Activated CD4-positive, alpha-beta T cell treated with anti-CD3 and anti-CD28 coated beads, Interleukin-2, amount 50 U/mL, for 48 hours (primary cell): ENCODE measurements at places on chromosomes 11 and 22.

GRCh38 chr11:100709233-100709957 lies 22.3 kb downstream of the ARHGAP42 start:
- no peak for DNase-seq

- no peak for DNase-seq
Observed at GRCh38 chr11:105202844-105203548, 63.4 kb upstream of the CARD18 start.

- DNase-seq = no peak
Observed at GRCh38 chr22:40019100-40019499, 24.3 kb downstream of the FAM83F start.

- no peak for DNase-seq
Observed at GRCh38 chr22:31192513-31192912, 19.6 kb upstream of the LIMK2 start.

- DNase-seq = no peak
Observed at GRCh38 chr11:2088284-2088683, 50.9 kb downstream of the IGF2 start.

DNA sequence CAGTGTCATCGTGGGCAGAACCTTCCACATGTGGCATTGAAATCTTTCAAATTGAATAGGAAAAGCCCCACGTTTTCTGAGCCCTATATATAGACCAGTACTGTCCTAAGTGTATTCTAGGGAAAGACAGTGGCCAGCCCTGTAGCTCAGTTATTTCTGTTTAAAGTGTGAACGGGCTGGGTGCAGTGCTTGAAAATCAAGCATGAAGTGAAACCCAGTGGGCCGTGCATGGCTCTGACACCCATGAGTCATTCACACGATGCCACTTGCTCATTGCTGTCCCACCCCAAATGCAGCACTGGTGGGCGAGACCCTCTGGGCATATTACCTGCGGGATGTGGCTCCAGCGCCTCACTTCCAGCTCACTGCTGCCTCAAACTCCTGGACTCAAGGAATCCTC lies 29.8 kb upstream of the CCDC188 start:
- no peak for DNase-seq

DNA sequence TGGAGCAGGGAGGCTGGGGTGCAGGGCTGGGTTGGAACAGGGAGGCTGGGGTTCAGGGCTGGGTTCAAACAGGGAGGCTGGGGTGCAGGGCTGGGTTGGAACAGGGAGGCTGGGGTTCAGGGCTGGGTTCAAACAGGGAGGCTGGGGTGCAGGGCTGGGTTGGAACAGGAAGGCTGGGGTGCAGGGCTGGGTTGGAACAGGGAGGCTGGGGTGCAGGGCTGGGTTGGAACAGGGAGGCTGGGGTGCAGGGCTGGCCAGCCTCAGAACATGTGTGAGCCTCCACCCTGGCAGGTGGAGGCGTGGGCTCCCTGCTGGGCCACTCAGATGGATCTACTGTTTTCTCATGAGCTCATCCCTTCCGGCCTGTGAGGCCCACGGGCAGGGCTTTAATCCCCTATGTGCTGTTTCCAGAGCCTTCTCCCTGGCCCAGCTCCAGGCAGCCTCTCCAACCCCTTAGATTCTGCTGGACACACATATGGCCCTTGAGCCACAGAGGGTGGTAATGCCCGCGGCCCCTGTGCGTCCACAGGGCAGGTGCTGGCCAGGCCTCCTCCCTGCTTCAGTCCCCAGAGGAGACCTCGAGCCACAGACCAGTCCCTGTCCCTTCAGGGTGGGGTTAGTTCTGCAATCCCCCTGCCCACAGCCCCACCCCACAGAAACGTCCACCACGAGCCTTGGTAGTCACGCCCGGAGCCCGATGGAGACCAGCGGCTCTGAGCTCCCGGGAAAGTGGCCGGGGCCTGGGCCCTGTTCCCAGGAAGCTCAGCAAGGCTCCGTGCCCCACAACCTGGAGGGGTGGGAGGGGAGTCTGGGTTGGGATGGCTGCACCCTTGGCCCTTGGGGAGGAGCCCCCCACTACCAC lies 197.9 kb downstream of the BRD1 start:
- DNase-seq = no peak

DNA sequence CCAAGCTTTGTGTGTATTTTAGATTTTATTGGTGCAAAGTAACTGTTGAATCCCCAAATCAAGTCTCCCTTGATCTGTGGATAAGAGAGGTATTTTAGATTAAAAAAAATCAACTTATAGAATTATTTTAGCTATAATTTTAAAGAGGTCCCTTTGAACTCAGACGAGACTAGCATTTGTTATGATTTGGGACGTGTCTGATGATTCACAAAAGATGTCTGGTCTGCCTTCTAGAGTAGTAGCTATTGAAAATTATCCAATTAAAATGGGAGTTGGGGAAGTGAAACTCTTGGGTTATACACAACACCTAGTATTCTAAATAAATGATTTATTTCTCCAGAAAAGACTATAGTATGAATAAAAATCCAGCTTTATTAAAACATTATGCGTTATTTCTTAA lies 227.9 kb upstream of the GRIA4 start:
- DNase-seq = no peak

- no peak for DNase-seq
Observed at GRCh38 chr11:32960553-32961164, 55.0 kb upstream of the DEPDC7 start.

DNA sequence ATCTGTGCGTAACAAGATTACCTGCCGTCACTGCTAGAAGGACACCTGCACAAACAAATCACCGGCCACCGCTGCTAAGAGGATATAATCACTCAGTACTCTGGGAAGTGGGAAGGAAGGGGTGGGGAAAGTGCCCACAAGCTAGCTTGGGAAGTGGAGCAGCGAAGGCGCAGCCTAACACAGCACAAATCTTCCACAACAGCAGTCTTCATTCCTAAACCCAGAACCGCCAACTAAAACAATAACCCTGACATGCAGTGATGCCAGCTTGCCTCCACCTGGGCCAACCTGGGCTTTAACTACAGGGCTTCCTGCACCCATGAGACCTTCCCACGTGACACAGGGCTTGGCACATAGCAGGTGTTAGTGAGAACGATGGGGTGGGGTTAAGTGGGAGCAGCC lies 5.1 kb downstream of the DGCR2 start:
- DNase-seq = no peak

DNA sequence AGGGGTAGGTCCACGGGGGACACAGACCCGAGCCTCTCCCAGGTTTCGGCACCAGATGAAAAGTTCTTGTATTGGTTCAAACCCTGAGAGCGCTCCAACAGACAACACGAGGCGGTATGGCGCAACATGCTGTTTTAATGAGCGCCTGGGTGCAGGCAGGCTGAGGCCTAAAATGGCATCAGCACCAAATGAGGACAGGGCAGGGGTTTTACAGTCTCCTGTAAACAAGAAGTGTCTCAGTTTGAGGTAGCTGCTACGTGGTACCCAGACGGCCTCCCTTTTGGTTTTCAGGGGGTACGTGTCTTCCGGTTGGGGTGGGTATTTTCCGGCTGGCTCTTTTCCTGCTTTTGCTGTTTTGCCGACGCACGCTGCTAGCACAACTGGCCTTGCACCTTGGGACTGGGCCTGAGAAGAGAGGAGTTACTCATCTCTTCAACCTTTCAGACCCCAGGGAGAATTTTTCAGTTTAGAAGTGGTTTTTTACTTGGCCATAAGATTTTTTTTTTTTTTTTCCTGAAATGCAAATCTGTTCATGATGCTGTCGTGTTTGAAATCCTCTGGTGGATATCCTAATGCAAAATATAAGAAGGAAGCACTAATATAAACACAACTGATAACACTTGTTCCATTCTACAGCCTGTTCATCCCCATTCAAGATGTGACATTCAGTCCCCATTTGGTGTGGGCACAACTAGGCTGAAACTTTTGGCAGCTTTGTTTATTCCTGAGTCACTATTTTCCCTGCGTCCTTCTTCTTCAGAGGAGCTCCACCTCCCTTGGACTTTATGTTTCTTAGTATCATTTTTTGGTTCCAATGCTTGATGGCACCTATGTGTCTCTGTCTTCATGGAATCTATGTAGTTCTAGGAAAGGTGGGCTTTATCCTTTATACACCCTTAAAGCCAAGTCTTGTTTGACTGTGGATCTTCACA lies 6.5 kb downstream of the PPFIBP2 start:
- no peak for DNase-seq

- no peak for DNase-seq
Observed at GRCh38 chr11:110907629-110908028, 195.4 kb upstream of the ARHGAP20 start.

- no peak for DNase-seq
Observed at GRCh38 chr11:130219148-130219547, 59.6 kb downstream of the ST14 start.

DNA sequence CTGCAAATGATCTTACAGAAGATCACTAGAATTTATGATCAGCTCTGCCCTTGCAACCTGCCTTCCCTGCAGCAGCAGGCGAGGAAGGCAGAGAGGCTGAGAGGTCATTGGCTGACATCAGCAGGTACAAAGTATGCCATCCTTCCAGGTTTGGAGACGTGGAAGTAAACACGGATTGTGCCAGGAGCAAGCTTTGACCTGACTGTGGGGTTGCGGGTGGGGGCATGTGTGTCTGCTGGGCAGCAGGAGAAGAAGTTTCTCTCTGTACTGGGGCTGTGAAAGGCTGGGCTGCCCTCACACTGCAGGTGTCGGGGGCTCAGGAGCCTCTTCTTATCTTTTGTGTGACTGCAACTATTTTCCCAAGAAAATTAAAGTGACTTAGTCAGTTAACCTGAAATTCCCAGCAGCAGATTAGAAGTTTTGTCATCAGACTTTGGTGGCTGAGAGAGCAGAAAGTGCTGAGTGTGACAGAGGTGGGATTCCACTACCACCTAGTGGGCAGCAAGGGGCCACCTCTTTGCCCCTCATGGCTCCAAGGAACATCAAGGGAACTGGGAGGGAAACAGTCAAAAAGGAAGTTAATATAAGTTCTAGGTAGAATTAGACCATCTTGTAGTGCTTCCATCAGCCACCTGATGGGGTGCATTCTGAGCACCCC lies 565.9 kb downstream of the ETS1 start:
- no peak for DNase-seq

DNA sequence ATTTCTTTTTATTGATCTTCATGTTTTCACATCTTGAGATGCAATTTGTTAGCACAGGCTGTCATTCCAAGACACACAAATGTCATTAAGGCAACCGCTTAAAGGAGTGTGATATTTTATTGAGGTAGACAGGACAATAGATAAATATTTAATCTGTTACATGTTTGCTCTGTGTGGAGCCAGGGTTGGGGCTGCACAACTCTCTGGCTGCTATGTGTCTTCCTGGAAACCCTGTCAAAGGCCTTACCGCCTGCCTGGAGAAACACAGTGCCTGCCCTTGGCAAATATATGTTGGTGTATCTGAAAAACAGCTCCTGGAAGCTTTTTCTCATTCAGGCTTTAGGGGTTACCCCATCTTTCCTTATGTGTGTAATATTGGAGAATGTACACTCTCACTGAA lies 139.7 kb upstream of the TEAD1 start:
- DNase-seq = no peak

- no peak for DNase-seq
Observed at GRCh38 chr11:109512249-109512648, 90.3 kb downstream of the C11orf87 start.

DNA sequence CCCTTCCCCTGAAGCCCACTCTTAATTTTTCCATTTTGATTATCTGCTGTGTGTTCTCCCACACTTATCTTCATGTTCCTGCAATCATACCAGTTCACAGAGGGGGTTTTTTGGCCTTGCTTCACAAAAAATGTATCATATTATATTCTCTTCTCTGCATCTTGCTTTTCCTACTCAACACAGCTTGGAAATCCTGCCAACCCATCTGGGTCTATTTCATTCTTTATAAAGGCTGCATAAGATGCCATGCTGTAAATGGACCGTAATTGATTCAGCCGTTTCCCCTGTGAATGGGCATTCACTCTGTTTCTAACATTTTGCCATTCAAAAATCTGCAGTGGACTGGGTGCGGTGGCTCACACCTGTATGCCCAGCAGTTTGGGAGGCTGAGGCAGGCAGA lies 30.5 kb downstream of the CD6 start:
- no peak for DNase-seq

- no peak for DNase-seq
Observed at GRCh38 chr11:128501632-128502549, 85.5 kb downstream of the ETS1 start.

GRCh38 chr11:8060801-8061554 lies 20.0 kb upstream of the TUB start:
- DNase-seq = no peak

- no peak for DNase-seq
Observed at GRCh38 chr11:121210445-121211080, 82.0 kb upstream of the SC5D start.

GRCh38 chr11:63517156-63517555 lies 11.3 kb downstream of the LGALS12 start:
- no peak for DNase-seq

DNA sequence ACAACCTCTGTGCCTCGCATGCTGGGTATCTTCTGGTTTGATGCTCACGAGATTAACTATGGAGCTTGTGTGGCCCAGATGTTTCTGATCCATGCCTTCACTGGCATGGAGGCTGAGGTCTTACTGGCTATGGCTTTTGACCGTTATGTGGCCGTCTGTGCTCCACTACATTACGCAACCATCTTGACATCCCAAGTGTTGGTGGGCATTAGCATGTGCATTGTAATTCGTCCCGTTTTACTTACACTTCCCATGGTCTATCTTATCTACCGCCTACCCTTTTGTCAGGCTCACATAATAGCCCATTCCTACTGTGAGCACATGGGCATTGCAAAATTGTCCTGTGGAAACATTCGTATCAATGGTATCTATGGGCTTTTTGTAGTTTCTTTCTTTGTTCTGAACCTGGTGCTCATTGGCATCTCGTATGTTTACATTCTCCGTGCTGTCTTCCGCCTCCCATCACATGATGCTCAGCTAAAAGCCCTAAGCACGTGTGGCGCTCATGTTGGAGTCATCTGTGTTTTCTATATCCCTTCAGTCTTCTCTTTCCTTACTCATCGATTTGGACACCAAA lies 516 bp downstream of the OR52J3 start:
- no peak for DNase-seq

GRCh38 chr11:10378362-10378761 lies 73.5 kb downstream of the ADM start:
- DNase-seq = no peak

DNA sequence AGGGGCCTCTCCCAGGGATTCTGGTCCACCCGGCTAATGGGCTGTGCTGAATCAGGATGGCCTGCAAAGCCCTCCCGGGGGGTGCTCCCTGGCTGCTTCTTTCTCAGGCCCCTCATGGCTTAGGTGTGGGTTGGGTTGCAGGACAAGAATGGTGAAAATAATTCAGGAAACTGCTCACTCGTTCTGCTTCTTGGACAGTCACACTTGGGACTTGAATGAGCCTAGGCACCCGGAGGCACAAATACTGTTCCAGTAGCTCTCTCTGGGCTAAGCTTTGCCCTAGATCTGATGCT lies 83.2 kb downstream of the TRIM29 start:
- no peak for DNase-seq

GRCh38 chr11:125165843-125166763 lies 1.6 kb downstream of the PKNOX2 start:
- peak; percentile 14 for DNase-seq

GRCh38 chr11:1773131-1773993 lies 9.6 kb upstream of the CTSD start:
- DNase-seq = no peak
